Choroid plexus epithelial cell (primary cell): ENCODE measurements at places on chromosomes 5 and 9.

- DNase-seq: no peak
Measured at GRCh38 chr5:173909199-173909598, 21.1 kb downstream of the CPEB4 start.

- no peak for DNase-seq
Measured at GRCh38 chr9:133643978-133644760, 8.0 kb downstream of the DBH start.

- DNase-seq: no peak
Measured at GRCh38 chr9:69179037-69179436, 5.0 kb downstream of the TJP2 start.

- peak; percentile 48 for DNase-seq
Measured at GRCh38 chr5:36743891-36744772, 132.4 kb upstream of the NIPBL start.

- no peak for DNase-seq
Measured at GRCh38 chr5:88480245-88480644, 211.6 kb upstream of the TMEM161B start.

GRCh38 chr9:121567500-121568342 lies 68.1 kb upstream of the GGTA1 start:
- DNase-seq: peak; percentile 18
